ENCODE measurements at places on chromosomes 7 and 10. TPM values are rescaled to one million over a fixed set of nuclear protein-coding genes. Genes with fewer than 3 reads are reported as not detected.
A peak's percentile ranks its signal among the peaks of the same experiment; 100 is the strongest.

- peak; percentile 25 for DNase-seq
Observed at GRCh38 chr7:49001610-49002033, 77.3 kb downstream of the CDC14C start.

GRCh38 chr7:108146070-108146842 lies 16.1 kb upstream of the LAMB4 start:
- peak; percentile 59 for DNase-seq

Gene TMEM176B
- 87.6 TPM for total RNA-seq

DNA sequence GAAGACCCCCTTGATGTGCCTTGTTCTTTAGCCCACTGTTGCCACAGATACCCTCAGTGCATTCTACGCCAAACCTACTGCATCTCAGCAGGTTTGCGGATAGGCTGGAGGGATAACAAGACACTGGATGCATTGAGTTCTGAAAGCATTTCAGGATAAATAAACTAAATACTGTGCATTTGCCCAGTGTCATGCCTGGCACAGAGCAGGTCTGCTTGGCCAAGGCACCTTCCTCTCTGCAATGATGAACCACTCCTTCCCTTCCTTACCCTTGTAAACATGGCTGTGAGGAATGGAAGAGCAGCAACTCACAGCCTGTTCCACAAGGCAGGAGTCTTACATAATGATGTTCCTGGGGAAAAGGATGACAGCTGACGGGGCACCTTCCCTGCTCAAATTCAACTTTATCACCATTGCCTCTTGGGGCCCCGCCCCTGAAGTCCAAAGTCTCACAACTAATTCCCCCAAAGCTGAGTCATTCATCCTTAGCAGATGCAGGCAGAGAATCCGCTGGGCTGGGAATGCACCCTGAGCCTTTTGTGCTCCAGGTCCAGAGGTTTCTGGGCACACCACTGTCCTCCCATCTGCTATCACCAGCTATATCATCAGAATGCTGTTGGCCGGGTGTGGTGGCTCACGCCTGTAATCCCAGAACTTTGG lies 11.6 kb downstream of the DDX56 start:
- DNase-seq, result peak; percentile 47

GRCh38 chr10:69474742-69475432 lies 23.6 kb downstream of the TSPAN15 start:
- no peak for DNase-seq

DNA sequence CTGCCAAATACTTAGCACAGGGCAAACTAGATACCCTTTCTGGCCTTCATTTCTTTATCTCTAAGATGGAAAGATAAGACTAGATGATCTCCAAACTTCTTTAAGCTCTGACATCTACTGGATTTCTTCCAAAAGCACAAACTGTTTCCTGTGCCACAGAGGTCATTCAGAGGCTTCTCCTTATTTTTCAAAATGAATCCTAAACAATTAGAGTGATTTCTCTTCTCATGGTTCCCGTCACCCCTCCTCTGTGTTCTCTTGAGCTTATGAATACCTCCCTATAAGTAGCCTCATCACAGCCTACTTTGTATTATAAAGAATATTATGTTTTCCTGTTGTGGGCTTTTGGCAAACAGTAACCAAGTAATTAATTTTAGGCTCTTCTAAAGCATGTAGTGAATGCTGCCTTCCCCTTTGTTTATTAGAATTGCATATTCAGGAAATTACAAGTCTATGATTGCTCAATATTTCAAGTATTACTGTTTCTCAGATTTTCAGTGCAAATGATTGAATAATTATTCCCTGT lies 179.5 kb downstream of the REEP3 start:
- no peak for DNase-seq

DNA sequence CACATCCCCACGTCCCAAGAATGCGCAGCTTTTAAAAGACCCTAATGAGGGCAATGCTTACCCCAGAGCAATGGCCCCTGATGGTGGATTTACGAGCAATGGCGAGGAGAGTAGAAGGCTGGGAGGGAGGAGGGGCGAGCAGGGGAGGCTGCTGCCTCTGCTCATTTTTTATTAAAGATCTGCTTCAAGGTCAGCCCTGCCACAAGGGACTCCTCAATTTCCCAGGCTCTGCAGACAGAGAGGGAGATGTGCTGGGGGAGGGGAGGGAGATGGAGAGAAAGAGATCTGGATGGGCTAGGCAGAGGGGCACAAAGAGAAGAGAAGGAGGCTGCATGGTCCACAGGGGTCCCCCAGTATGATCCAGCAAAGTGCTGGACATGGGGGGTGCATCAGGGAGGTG lies 7.8 kb upstream of the SRRM3 start:
- DNase-seq, result peak; percentile 31

DNA sequence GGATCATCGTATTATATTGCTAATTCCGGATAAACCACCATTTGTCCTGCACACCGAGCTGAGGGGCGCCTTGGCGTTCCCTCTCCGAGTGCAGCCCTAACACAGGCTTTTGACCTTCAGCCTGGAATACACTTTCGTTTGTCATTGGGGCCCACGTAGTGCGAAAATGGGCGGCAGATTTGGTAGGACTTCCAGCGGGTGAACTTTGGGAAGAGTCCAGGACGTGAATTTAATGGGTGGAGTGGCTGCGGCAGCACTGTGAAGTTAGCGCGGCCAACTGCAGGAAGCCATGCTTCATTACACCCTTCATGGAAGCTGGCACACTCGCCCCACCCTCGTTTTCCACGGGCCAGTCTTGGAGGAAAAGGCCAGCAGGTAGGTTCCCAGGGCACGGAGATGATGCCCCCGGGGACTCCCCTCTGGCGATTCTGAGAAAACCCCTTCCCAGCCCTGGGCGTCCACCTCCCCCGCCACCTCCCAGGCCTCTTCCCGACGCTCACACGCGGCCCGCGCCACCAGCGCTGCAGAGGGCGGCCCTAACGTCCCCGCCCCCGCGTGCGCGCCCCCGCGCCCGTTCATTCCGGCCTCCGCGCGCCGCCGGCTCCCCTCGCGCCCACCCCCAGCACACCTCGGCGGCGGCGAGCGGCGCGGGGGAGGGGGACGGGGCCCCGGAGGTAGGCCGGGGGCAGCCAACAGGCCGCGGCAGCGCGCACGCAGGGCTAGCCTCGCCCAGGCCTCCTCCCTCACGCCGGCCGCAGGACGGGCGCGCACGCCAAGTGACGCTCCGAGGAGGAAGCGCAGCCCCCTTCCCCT lies at the start of gene MLLT10:
Gene MLLT10 (plus strand): TSS at position 766 of the 813 bp plus-strand sequence. CDS start 413 bp downstream, outside the sequence.
- peak; percentile 99 for DNase-seq

Gene MUC12
- total RNA-seq, result under 0.01 TPM

DNA sequence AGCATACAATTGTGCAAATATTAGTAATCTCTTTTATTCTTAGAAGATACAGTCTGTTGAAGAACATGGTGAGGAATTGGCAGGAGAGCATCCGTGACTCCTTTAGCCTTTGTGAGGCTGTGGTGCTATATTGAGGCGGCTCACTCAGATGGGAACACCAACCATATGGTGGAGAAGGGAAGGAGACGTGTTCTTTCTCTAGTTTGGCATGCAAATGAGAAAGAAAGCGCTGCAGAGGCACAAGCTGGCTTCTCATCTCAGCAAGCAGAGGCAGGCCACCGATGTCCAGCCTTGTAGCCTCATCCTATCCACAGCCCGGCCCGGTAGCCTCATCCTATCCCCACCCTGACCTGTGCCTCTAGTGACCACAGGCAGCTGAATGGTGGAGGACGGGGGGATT lies 288.3 kb downstream of the CAMK1D start:
- DNase-seq, result no peak

Gene ABCB4
- total RNA-seq, result not detected

DNA sequence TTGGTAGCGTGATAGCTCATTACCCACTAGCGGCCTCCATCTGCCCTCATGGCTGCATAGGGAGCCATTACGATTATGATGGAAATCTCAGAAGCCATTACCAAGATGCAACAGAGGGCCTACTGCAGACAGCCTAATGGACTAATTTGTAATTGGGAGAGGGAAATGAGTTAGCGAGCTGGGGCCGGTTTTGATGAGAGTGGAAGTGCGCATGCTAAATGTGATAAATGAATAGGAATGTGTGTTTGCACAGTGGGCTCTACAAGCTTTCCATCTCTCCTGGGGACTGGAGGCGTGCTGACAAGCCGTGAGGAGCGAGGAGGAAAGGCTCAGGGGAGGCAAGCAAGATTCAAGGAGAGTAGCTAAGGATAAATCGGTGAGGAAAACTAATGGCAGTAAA lies 644.5 kb upstream of the GALNT17 start:
- no peak for DNase-seq

DNA sequence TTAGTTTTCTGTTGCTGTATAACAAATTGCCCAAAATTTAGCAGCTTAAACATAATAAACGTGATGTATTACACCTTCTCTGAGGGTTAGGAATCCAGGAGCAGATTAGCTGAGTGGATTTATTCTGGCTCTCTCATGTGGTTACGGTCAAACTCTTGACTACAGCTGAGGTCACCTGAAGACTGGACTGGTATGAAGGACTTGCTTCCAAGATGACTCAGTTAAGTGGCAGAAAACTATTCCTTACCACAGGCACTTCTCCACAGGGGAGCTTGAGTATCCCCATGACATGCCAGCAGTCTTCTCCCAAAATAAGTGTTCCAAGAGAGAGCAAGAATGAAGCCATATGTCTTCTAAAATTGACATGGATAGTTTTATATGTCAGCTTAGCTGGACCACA lies 957.2 kb upstream of the GHITM start:
- no peak for DNase-seq

- peak; percentile 43 for DNase-seq
Observed at GRCh38 chr10:59175538-59176240, 754 bp upstream of the PHYHIPL start.

GRCh38 chr10:59582058-59582457 lies 127.6 kb downstream of the SLC16A9 start:
- no peak for DNase-seq

Gene ASB4
- not detected for total RNA-seq

GRCh38 chr10:67612577-67613537 lies 83.1 kb downstream of the CTNNA3 start:
- DNase-seq, result no peak

DNA sequence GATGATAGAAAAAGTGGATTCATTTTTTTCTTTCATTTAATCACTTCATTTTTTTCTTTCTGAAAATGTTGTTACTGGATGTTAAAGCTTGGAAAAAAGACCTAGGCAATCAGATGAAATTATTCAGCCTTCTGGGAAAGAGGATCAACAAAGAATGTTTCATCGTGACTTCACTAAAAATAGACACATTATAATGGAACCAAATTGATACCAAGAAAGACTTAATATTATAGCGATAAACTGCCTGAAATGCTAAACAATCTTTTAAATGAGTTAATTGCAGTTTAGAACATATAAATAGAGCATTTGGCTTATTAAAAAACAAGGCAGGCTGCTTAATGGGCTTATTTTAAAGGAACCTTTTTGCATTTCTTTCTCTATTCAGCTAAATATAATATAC lies 25.6 kb upstream of the TMEM229A start:
- no peak for DNase-seq

GRCh38 chr7:36116347-36117202 lies 36.5 kb upstream of the EEPD1 start:
- no peak for DNase-seq

Gene CHST15
- 30.4 TPM for total RNA-seq

DNA sequence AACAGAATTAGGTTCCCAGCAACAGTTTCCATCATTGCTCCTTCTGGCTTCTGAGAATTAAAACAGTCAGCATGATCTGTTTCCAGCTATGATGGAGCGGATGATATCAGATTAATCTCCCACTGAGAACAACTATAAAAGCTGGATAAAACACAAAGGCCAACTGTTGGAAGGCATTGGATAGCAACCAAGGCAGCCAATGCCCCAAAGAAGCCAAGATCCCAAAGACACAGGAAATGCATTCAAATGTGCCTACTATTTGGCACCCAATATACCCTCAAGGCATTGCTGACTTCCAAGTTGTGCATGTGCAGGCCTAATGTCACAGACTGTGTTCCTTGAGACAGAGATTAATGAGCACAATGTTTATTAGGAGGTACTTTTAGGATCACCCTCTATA lies 259.3 kb downstream of the ARHGAP12 start:
- DNase-seq, result peak; percentile 53

GRCh38 chr7:86411814-86412213 lies 231.9 kb upstream of the GRM3 start:
- no peak for DNase-seq

DNA sequence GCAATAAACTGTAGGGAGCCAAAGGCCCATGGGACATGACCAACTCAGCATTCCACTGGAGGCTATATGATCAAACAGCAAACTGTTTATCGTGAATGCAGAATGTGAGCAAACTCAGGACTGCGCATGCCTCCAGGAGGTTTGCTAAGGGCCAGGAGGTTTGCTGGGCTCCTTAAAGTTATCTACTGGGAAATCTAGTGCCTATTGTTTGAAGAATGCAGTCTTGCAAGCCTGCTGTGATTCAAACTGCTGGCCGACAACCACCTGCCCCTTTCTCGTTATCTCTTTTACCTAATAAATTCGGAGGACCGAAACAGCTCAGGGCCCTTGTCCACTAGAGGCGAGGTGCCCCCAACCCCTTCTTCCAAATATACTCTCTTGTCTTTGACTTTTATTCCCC lies 404.1 kb downstream of the KCNMA1 start:
- DNase-seq, result no peak

DNA sequence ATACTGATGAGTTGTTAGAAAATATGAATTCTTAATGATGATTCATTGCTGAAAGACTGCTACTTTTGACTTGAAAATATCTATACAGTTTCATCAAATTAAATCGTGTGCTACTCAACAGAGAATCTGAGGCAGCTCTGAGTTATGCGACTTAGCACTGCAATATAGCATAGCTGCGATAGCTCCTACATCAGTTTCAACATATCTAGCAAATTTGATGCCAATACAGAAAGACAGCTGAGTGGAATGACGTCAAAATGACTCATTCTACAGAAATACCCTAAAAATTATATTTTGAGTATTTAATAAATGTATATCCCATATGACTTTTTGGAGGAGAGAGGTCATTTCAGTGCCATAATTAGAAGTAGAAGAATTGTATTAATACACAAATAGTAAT lies 1.1 kb upstream of the TARP start:
- no peak for DNase-seq

GRCh38 chr7:92968502-92968901 lies 132.1 kb upstream of the CDK6 start:
- no peak for DNase-seq

DNA sequence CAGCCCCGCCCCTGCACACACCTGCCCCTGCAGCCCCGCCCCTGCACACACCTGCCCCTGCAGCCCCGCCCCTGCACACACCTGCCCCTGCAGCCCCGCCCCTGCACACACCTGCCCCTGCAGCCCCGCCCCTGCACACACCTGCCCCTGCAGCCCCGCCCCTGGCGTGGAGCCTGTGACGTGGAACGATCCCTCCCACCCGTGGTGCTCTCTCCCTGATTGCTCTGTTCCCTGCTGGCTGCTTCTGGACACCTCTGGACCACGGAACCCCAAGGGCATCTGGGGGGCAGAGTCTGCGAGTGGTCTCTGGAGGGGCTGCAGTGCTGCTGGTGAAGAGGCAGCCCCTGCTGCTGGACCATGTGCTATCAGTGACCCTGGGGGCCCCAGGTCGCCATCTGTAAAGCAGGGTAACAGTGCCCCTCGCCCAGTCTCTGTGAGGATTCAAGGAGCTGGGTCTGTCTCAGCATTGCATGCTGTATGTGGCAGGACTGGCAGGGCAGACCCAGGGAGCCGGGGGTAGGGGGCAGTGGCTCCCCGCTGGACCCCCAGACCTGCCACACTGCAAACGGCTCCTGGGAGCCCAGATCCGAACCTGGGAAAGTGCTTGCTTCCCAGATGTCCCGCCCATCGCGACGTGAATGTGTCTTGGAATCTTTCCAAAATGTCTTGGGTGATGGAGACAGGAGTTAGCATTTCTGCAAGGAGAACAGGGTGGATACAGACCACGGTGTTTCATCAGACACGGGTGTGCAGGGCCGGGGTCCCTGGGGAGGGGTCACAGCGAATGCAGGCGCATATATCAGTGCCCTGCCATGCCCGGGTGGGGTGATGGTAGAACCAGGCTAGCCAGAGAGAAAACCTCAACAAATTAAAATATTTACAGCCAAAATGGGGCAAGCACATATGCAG lies 27.9 kb upstream of the NKX6-2 start:
- DNase-seq, result no peak

All from stomach (tissue), 19 donors.